ENCODE measurements at places on chromosomes 7 and 10.

DNA sequence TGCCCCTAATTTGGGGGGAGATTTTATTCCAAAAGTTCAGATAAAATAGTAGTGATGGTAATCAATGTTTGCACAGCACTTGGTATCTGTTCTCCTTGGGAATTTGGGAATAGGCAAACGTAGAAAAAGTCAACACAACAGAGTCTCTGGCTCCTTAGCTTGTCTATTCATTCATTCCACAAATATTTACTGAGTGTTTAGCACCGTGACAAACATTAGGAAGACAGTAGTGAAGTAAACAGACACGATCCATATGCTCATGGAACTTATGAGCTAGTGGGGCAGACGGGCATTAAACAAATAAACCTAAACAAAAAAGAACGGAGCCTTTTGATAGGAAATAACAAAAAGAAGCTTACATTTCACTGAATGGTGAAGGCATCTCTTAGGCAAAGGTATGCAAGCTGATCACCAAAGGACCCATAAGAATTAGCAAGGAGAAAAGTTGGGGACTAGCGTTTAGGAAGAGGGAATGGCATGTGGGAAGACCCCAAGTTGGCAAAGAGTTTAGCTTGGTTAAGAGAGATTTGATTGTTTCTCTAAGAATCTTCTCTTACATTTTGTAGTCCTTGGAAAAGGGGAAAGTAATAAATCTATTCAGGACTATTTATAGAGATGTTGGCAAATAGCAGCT is 243.9 kb upstream of the NPY start:
- DNase-seq = no peak

- no peak for DNase-seq
These were observed 256.6 kb upstream of the KLF6 start for GRCh38 chr10:4041635-4042034.

DNA sequence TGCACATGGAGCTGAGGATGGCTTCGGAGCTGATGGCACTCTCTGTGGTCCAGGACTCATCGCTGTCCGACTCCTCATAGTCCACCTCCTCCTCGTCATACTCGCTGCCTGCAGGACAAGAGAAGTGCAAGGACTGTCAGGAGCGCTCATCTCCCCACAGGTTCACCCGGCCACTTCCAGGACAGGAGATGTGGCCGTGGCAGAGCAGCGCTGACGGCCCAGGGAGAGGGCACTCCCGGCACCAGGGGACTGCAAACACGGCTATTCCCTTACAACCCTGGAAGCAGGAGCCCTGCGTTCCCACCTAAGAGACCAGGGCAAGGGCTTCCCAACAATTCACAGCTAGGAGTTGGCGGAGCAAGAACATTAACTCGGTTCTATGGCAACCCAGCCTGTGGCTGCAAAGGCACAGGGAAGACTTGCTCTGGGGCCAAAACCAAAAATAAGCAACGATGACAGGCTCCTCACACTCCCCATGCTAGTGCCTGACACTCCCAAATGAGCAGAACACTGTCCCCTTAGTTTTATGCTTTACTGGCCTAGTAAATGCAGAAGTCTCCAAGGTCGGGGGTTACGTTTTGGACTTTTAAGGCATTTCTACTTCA is 100.9 kb downstream of the TAX1BP1 start:
- no peak for DNase-seq

- DNase-seq = no peak
These were observed 43.2 kb upstream of the LRGUK start for GRCh38 chr7:134083766-134084487.

GRCh38 chr7:5404421-5404826 is 19.2 kb downstream of the TNRC18 start:
- no peak for DNase-seq

DNA sequence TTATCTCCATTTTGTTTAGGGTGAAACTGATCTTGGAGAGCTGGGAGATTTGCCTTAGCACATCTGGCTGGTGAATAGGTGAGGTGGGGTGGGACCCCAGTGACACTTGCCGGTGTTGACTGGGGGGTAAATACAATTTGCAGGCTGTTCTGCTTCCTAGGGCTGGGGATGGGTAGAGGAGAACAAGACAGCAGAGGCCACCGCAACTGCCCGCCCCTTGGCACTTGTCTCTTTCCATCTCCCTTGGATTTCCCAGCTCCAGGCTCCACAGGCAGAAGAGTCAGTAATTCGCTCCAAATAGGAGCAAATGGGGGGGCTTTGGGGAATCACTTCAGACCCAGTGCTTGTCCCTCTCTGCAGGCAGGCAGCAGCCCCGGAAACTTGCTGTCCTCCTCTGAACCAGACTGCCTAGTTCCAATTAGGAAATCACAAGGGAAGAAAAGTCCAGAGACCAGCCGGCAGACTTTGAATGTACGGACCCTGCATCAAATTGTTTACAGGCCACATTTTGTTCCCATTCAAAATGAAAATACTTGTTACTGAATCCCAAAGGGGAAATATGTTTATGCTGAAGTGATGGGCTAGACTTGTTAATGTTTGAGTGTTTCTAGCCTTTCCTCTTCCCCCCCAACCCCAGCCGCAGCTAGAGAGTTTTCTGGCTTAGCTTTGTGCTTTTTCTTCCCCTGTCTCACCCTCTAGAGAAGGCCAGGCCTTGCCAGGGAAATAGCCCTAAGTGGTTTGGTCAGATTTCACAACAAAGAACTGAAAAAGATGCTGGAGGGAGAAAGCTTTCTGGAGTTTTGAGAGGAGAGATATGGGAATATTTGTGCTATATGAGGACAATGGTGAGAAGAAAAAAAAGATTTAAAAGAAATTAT is 10.0 kb upstream of the INPP5F start:
- DNase-seq = no peak

Data from Right ventricle myocardium superior (tissue), 1 donor.